CD14-positive monocyte (primary cell): ENCODE measurements at places on chromosomes 11 and 22. TPM values are rescaled to one million over a fixed set of nuclear protein-coding genes. Genes with fewer than 3 reads are reported as not detected.

Gene CDC45
- not detected for polyA plus RNA-seq

Gene C1QTNF5
- not detected for polyA plus RNA-seq

Gene MS4A6A
- 2,353 TPM for polyA plus RNA-seq

Gene OR51I1
- polyA plus RNA-seq, result not detected in 2 replicates

Gene CEP126
- not detected for polyA plus RNA-seq

Gene NCAM1
- 0.65 TPM for polyA plus RNA-seq

Gene OR52I2
- polyA plus RNA-seq, result 0.04 TPM in 1 of 2 replicates, not detected in the other

Gene PMM1
- 28.5 and 32.4 TPM in 2 replicates for polyA plus RNA-seq

Gene PRR33
- not detected for polyA plus RNA-seq

Gene TRIM6
- polyA plus RNA-seq, result 0.11 and 0.18 TPM in 2 replicates

DNA sequence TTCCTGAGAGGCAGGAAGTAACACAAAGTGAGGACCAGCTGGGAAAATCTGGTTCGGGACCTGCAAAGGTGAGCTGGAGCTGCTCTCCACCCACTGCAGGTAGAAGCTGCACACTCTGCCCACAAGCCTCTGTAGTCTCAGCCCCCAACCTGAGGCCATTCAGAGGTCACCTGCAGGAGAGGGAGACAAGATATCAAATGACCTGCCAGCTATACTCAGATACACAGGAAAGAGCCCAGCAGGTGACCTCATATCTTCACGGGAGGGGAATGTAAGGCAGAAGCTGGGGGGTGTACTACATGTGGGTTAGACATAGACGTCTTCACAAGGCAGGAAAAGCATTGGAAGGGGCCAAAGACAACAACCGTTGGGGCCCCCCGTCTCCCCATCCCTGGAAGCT lies 86.1 kb downstream of the APIP start:
- no peak for DNase-seq
- H3K36me3 ChIP-seq, result no peaks in the 10 kb centered on the region
- no peak overlapping the region for H3K27ac ChIP-seq
- no peaks in the 10 kb centered on the region for H3K4me1 ChIP-seq
- no peaks in the 10 kb centered on the region for H3K27me3 ChIP-seq

DNA sequence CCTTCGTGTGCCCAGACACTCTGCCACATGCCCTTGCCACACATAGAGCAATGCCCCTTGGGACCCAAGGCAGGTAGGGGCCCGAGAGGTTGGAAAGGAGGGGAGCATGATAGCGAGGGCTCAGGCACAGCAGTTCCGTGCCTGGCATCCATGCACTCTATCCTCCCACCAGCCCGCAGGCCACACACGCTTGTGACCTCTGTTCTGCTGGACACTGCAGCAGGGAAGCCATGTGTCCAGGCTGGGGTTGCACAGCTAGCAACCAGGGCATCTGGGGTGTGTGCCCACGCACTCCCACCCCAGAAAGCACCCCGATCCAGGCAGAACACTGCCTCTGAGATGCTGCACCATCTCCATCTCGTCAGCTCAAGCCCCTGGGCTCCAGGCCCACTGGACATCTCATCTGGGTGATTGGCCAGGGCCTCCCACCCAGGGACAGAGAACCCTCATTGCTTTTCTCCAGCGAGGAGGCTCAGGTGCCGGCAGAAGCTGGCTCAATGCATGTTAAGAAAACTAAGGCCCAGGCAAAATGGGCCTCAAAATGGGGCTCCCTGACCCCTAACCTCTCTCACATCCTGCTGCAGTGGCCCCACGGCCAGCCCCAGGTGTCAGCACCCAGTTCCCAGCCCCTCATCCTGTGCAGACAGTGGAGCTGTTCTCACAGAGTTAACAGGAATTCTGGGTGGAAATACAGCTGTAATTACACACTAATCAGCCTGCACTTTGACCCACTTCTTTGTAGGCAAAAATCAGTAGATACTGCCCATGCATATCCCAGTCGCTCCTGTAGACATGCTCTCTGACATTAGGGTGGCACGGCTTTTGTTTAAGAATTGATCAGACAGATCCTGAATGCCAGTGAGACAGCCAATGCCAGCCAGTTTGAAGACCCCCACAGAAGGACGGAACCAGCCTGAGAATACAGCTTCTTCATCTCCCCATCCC lies 173.9 kb upstream of the B3GAT1 start:
- H3K4me1 ChIP-seq, result peaks cover 42% of the 10 kb centered on the region
- no peak for DNase-seq
- H3K36me3 ChIP-seq, result no peaks in the 10 kb centered on the region

DNA sequence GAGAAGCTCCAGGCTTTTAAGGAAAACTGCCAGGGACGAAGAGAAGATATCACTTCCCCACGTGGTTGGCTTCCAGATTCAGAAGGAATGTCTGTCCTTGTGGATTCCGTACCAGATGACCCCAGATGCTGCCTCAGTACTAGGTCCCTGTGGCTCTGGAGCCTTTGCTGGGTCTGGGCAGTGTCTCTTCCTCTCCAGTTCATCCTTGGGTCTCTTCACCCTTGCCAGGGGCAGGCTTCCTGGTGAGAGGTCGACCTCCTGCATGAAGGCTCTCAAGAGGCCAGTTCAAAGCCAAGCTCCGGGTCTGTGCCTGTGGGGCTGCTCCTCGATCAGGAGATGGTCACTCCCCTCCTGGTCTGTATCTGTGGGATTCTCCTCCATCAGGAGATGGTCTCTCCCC lies 74.7 kb upstream of the B3GAT1 start:
- H3K36me3 ChIP-seq, result no peaks in the 10 kb centered on the region
- no peak for DNase-seq
- H3K4me1 ChIP-seq, result no peaks in the 10 kb centered on the region
- no peak overlapping the region for H3K27ac ChIP-seq
- H3K27me3 ChIP-seq, result no peaks in the 10 kb centered on the region

DNA sequence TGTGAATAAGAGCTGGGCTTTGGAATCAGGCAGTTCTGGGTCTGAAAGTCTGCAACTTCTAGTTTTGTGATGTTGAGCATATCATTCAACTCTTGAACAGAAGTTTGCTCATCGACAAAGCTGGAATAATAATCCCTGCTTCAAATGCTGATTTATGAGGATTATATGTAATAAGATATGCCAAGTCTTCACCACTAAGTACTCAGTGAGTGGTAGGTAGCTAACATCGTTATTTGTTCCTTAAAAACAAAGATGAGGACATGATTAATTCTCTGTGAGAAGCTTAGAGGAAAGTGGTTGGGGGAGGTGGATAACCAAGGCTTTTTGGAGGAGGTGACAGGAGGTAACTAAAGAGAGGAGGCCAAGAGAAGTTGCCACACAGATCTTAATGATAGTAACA lies 96.5 kb downstream of the ME3 start:
- no peak overlapping the region for H3K27ac ChIP-seq
- H3K4me3 ChIP-seq, result no peak overlapping the region
- H3K36me3 ChIP-seq, result no peaks in the 10 kb centered on the region
- H3K4me1 ChIP-seq, result no peaks in the 10 kb centered on the region

- DNase-seq, result no peak
- H3K27me3 ChIP-seq, result no peaks in the 10 kb centered on the region
- no peaks in the 10 kb centered on the region for H3K36me3 ChIP-seq
- H3K4me3 ChIP-seq, result no peak overlapping the region
Measured at GRCh38 chr11:20873054-20873453, 203.7 kb downstream of the NELL1 start.

- H3K27ac ChIP-seq, result no peak overlapping the region
- H3K36me3 ChIP-seq, result no peaks in the 10 kb centered on the region
- no peak for DNase-seq
- no peaks in the 10 kb centered on the region for H3K4me1 ChIP-seq
- H3K27me3 ChIP-seq, result no peaks in the 10 kb centered on the region
- no peak overlapping the region for H3K4me3 ChIP-seq
Measured at GRCh38 chr11:116590844-116591570, 181.8 kb downstream of the BUD13 start.

DNA sequence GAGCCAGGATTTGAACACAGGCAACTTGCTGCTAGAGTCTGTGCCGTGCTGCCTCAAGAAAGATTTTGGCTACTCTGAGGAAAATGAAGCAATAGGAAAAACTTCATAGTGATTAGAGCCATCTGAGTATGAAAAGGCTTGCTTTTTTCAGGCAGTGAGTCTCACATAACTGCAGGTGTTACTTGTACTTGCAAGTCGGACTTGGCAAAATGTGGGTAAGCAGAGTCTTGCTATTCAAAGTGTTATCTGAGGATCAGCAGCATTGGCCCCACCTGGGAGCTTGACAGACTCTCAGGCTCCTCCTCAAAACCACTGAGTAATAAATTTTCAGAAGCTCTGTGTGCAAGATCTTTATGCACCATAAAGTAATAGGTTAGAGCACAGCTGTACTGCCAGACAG lies 18.1 kb downstream of the RNF141 start:
- no peak for DNase-seq
- H3K27ac ChIP-seq, result no peak overlapping the region
- H3K4me1 ChIP-seq, result no peaks in the 10 kb centered on the region
- H3K4me3 ChIP-seq, result no peak overlapping the region
- H3K27me3 ChIP-seq, result no peaks in the 10 kb centered on the region

DNA sequence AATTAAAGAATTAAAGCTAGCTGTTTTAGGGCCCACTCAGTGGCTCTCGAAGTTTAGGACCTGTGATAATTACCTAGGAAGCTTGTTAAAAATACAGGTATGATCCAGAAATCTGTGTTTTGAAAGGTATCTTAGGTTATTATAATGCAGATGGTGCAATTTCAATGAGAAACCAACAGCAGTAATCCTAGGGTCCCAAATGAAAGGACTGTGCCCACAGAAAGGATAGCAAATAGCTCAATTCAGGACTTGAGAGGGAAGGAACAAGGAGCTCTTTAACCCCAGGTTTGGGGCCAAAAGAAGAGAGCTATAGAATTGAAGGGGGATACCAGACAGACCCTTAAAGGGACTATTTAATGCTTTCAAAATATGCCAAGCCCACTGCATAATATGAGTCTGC lies 11.7 kb downstream of the MMP20 start:
- no peaks in the 10 kb centered on the region for H3K27me3 ChIP-seq
- H3K4me1 ChIP-seq, result no peaks in the 10 kb centered on the region
- H3K36me3 ChIP-seq, result no peaks in the 10 kb centered on the region
- H3K4me3 ChIP-seq, result no peak overlapping the region
- H3K27ac ChIP-seq, result no peak overlapping the region

- DNase-seq, result no peak
- no peak overlapping the region for H3K4me3 ChIP-seq
- H3K27me3 ChIP-seq, result no peaks in the 10 kb centered on the region
- no peaks in the 10 kb centered on the region for H3K4me1 ChIP-seq
- no peak overlapping the region for H3K27ac ChIP-seq
- no peaks in the 10 kb centered on the region for H3K36me3 ChIP-seq
Measured at GRCh38 chr11:2072551-2073261, 66.5 kb downstream of the IGF2 start.

GRCh38 chr11:1866226-1866625 lies 13.3 kb downstream of the LSP1 start:
- no peak overlapping the region for H3K27ac ChIP-seq
- H3K4me3 ChIP-seq, result no peak overlapping the region
- peaks cover 35% of the 10 kb centered on the region for H3K4me1 ChIP-seq
- peaks cover 43% of the 10 kb centered on the region for H3K36me3 ChIP-seq

DNA sequence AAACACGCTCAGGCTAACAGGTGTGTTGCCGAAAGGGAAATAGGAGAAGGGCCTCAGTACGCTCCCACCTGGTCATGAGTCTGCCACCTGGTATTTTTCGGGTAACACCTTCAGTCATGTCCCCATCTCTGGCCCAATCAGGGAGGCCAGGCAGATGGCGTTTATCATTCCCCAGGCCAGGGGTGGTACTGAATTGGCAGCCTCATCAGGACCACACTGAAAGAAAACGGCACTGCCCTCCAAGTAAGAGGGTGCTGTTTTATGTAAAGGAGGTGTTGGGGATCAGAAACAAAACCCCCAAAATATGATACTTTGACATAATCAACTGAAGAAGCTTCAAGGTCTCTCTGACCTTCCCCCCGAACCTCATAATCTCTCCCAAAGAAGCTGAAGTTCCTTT lies 58.9 kb downstream of the RCN1 start:
- no peak for DNase-seq
- no peaks in the 10 kb centered on the region for H3K4me1 ChIP-seq
- H3K27ac ChIP-seq, result no peak overlapping the region
- no peaks in the 10 kb centered on the region for H3K27me3 ChIP-seq
- H3K4me3 ChIP-seq, result no peak overlapping the region

DNA sequence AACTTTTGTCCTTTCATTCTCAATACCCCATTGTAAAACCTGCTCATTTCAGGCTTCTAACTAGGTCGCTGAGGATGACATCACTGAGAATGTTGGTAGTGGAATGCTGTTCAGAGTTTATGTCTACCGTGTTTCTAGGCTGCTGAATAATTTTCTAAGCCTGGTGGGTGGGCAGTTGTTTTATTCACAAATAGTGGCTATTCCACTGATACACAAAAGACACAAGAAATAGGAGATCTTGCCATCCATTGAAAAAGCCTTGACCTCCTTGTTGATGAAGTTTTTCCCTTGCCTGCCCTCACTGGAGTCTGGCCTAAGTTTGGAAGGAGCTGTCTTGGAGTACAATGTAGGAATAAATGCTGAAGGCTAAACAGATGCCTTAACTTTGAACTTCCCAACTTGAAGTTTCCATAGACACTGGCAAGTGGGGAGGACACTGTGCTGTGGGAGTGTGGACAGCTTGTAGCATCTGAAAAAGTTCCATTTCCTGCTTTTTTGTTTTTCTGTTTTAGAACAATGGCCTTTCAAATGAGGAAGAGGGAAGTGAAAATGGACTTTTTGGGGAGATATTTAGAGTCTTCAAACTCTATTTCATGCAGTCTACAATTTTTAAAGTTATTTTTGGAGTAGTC lies 59.2 kb downstream of the TRIM44 start:
- peaks cover 15% of the 10 kb centered on the region for H3K4me1 ChIP-seq
- H3K27me3 ChIP-seq, result no peaks in the 10 kb centered on the region
- H3K4me3 ChIP-seq, result peak overlapping the region; percentile 38
- peak; percentile 19 for DNase-seq

GRCh38 chr11:132773751-132774150 lies 758.5 kb downstream of the OPCML start:
- H3K36me3 ChIP-seq, result no peaks in the 10 kb centered on the region
- no peak for DNase-seq
- H3K4me3 ChIP-seq, result no peak overlapping the region
- H3K4me1 ChIP-seq, result no peaks in the 10 kb centered on the region

GRCh38 chr11:64539711-64540427 lies 51.2 kb upstream of the SLC22A12 start:
- no peak overlapping the region for H3K27ac ChIP-seq
- H3K4me3 ChIP-seq, result no peak overlapping the region
- no peaks in the 10 kb centered on the region for H3K36me3 ChIP-seq
- peaks cover 13% of the 10 kb centered on the region for H3K4me1 ChIP-seq
- no peak for DNase-seq

DNA sequence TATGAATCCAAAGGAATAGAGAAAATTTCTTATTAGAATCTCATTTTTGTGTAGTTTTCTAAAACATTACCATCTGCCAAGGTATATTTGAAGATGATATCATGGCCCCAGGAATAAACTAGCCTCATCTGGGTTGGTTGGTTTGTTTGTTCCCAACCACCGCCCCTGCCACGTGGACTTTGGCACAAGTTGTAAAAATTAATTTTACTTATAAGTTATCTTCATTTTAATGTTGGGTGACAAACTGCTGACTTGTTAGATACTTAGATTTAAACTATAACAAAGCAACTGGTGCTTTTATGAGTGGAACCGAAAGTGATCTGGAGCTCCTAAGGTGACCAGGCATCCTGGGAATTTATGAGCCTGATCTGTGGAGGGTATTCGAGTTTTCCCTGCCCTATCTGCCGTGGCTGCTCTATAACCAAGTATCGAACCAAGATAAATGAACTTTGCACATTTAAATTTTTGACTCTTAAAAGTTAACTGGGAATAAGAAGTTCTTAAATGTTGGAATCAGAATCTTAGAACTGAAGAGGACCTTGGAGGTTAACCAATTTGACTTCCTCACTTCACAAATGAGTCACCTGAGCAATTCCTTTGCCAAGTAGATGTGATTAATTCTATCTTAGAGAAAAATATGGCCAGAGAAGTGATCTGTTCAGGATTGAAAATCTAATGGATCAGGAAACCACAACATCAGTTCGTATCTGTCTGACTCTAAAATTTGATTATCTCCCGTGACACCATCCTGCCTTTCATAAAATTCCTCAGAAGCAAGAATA lies 129.1 kb upstream of the ARHGAP42 start:
- no peak overlapping the region for H3K27ac ChIP-seq
- no peaks in the 10 kb centered on the region for H3K4me1 ChIP-seq
- no peak for DNase-seq
